ENCODE measurements at places on chromosomes 5 and 9. TPM values are rescaled to one million over a fixed set of nuclear protein-coding genes. Genes with fewer than 3 reads are reported as not detected.

The MSX2 gene
- total RNA-seq, result 2.6 TPM

The MLANA gene
- total RNA-seq, result 0.20 TPM

The TAF11L11 gene
- not detected for total RNA-seq

The ADAM19 gene
- total RNA-seq, result 16.2 TPM

DNA sequence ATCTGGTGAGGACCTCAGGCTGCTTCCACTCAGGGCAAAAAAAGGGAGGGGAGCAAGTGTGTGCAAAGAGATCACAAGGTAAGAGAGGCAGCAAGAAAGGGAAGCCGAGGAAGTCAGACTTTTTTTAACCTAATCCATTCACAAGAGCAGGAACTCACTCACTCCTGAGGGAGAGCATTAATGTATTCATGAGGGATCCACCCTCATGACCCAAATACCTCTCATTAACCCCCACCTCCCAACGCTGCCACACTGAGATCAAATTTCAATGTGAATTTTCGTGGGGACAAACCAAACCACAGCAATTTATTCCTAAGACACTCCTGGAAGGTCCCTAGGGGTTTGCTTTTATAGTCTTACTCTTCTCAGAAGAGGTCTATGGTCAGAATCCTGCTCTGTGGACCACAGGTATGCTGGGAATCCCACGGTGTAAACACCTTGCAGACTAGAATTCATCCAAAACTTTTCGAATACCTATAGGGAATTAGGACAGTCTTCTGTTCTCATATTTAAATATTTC is 108.7 kb downstream of the HSD17B3 start:
- DNase-seq, result no peak
- no peaks in the 10 kb centered on the region for H3K36me3 ChIP-seq
- no peaks in the 10 kb centered on the region for H3K27me3 ChIP-seq
- no peak overlapping the region for H3K27ac ChIP-seq
- H3K4me3 ChIP-seq, result no peak overlapping the region

DNA sequence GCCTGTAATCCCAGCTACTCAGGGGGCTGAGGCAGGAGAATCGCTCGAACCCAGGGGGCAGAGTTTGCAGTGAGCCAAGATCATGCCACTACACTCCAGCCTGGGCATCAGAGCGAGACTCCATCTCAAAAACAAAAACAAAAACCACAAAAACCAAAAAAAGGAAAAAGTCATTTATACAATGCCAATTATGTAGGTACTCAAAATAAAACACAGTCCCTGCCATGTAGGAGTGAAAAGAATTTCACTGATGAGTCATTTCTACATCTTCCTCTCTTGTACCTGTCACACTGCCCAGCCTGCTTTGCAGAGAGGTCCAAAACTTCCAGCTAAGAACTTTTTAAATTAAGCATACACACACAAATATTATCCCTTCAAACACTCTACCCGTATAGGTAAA is 215.8 kb downstream of the EPB41L4A start:
- H3K27me3 ChIP-seq, result no peaks in the 10 kb centered on the region
- H3K36me3 ChIP-seq, result peaks cover 2% of the 10 kb centered on the region
- H3K4me3 ChIP-seq, result no peak overlapping the region
- no peak for DNase-seq
- H3K27ac ChIP-seq, result no peak overlapping the region

All from spinal cord (tissue), 10 donors.